Activated CD4-positive, alpha-beta T cell treated with anti-CD3 and anti-CD28 coated beads, Interleukin-2, Interleukin-4, amounts not matched to agents 100 ng/mL and 50 ng/mL, durations not matched to agents 16 hours and 8 hours (primary cell): ENCODE measurements at places on chromosomes 13 and 19.

- DNase-seq: no peak
These were observed 26.0 kb upstream of the RBM26 start for GRCh38 chr13:79432086-79432485.

- no peak for DNase-seq
These were observed 8.7 kb upstream of the SPC24 start for GRCh38 chr19:11164296-11164695.

GRCh38 chr19:44872661-44873060 is 18.4 kb upstream of the TOMM40 start:
- DNase-seq: no peak

GRCh38 chr19:11693505-11694499 is 44.9 kb downstream of the ZNF823 start:
- no peak for DNase-seq
